Activated CD4-positive, alpha-beta memory T cell treated with anti-CD3 and anti-CD28 coated beads for 36 hours (primary cell): ENCODE measurements at places on chromosomes 7 and 10. TPM values are rescaled to one million over a fixed set of nuclear protein-coding genes. Genes with fewer than 3 reads are reported as not detected.

GTF2IRD2 gene
- 3.2 TPM for total RNA-seq

HSPA12A gene
- 0.41 TPM for total RNA-seq

CCDC136 gene
- 8.9 TPM for total RNA-seq

- no peak overlapping the region for H3K4me3 ChIP-seq
- peaks cover 39% of the 10 kb centered on the region for H3K4me1 ChIP-seq
- DNase-seq, result peak; percentile 25
- H3K27ac ChIP-seq, result peak overlapping the region; percentile 88
These were observed 62.5 kb upstream of the TOMM7 start for GRCh38 chr7:22884911-22885788.
